ENCODE measurements at places on chromosomes 6 and 20.

DNA sequence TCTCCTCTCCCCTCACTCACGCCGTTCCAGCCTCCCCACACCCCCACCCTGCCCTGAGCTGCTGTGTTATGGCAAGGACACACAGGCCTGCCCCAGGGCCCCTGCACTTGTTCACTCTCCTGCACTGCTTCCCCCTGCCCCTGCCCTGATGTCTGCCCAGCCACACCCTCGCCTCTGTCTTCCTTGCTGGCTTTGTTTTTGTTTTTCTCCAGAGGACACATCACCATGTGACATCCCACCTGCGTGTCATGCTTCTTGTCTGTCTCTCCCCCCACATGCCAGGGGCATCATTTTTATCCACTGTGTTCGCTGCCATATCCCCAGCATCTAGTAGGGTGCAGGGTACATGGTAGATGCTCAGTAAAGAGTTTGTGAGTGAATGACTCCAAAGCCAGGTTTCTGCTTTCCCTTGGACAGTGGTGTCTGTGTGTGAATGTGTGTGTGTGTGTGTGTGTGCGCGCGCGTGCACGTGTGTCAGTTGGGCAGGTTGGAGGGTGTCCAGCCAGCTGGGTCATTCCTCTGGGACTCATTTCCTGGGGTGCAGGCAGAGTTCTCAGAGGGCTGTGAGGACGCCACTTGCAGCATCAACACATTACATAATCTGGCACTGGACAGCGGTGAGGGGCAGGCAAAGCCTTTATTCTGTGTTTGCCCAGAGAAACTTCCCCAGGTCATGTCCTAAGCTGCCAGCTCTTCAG, 60.6 kb downstream of the STK35 start:
- no peak for DNase-seq

DNA sequence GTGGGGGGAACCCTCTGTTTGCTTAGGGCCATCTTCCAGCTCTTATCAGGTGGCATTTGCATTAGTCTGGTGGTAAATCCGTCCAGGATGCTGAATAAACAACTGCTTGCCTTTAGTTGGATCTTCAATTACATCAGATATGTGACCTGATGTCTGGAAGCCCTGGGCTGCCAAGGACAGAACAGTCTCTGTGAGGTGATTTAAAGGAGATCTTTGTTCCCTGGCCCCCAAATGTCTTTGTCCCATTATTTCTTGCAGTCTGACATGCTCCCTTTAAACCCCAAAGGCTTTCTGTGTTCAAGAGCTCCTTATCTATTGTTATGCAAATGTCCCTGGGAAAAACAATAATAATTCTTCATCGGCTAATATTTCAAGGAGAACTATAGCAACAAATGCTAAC, 84.6 kb upstream of the SPTLC3 start:
- DNase-seq = no peak

- DNase-seq = peak; percentile 4
Observed at GRCh38 chr6:135876058-135876457, 24.6 kb downstream of the PDE7B start.

DNA sequence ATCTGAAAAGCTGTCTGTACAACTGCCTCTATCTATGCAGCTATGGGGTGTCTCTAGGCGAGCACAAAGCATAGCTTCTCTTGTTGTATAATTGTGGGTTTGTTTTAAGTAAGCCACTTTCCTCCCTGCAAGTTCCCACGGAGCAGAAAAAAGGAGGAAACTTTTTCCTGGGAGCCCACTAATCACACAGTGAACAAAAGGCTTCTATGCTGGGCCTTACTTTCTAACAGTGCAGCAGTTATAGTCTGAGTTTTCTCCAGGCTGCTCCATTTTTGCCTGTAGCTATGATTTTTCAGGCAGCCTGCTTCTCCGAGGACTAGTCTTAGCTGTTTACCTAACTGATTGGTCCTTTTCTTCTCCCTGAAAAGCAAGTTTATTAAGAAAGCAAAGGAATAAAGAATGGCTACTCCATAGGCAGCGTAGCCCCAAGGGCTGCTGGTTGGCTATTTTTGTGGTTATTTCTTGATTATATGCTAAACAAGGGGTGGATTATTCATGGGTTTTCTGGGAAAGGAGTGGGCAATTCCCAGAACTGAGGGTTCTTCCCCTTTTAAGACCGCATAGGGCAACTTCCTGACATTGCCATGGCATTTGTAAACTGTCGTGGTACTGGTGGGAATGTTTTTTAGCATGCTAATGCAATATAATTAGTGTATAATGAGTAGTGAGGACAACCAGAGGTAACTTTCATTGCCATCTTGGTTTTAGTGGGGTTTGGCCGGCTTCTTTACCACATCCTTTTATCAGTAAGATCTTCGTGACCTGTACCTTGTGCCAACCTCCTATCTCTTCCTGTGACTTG, 84.3 kb downstream of the OPRM1 start:
- DNase-seq = no peak

- no peak for DNase-seq
Observed at GRCh38 chr20:9163251-9163650, 94.4 kb downstream of the PLCB4 start.

GRCh38 chr20:43839793-43840199, 74.9 kb upstream of the TOX2 start:
- DNase-seq = no peak

DNA sequence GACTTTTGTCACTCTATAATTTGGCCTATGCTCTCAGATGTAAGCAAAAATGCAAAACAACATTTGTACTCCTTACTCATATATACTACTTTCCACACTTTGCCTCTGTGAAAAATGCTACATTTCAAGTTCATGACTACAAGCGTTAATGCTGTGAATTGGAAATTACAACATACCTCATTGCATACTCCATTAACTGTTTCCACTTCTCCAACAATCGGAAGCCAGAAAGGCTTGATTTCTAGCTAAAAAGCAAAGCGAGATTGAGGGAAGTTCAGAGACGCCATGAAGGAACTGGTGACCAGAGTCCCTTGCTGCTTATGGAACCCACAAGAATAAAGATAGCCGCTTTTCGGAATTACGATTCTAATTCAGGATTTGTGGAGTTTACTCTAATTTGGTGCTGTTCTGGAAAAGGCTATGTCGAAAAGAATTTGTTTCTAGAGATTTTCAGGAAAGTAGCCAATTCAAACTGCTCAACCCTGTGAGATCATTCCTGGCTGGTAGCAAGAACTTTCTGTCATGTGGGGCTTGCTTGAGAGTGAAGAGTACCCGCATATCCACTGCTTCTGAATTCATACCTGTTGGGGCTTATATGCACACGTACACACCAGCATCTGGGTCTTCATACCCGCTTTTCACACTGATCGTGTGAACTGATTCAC, 98.0 kb upstream of the CITED2 start:
- no peak for DNase-seq

DNA sequence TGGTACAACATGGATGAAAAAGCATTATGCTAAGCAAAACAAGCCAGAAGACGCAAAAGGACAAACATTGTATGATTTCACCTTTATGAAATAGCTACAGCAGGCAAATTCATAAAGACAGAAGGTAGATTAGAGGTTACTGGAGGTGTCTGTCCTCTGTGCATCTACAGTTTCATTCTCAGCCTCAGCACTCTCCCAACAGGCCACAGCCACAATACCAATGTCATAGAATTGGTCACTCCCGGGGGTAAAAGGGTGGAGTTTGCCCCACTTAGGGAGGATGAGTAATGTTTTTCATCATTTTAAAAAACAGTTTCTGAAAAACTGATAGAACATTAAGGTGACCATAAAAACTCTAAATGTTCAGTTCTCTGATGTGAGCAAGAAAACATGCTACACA, 17.2 kb upstream of the TMX4 start:
- DNase-seq = no peak

- no peak for DNase-seq
Observed at GRCh38 chr6:15926256-15926655, 202.6 kb upstream of the MYLIP start.

GRCh38 chr20:47857569-47858464, 72.5 kb upstream of the SULF2 start:
- DNase-seq = peak; percentile 58

- DNase-seq = no peak
Observed at GRCh38 chr6:166720856-166721255, 93.8 kb upstream of the RPS6KA2 start.

DNA sequence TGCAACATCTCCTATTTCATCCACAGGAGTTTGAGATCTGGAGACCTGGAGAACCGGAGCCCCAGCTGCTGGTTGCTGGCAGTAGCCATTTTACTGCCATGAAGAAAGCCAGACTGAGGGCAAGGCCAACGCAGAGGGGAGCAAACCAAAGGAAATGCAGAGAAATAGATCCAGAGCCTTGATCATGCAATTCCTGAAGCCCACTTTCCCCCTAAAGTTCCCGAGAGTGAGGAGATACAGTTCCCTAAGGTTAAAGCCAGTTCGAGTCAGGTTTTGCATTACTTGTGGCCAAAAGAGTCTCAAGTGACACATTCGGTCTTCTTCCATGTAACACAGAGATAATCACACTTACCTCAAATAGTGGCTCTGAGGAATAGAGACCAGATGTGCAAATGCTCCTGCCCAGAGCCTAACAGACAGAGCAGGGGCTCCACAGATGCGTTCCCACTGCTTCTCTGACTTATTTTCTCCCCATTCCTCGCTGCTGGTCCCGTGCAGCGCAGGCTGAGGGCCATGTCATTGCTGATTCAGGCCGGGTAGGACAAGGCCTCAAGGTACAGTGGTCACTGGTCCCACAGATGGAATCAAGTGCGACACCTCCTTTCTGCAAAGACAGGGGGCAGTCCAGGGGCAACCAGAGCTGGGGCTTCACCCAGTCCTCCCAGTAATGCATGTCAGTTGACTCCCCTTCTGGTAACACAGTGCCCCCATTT, 35.1 kb upstream of the NFATC2 start:
- DNase-seq = no peak

DNA sequence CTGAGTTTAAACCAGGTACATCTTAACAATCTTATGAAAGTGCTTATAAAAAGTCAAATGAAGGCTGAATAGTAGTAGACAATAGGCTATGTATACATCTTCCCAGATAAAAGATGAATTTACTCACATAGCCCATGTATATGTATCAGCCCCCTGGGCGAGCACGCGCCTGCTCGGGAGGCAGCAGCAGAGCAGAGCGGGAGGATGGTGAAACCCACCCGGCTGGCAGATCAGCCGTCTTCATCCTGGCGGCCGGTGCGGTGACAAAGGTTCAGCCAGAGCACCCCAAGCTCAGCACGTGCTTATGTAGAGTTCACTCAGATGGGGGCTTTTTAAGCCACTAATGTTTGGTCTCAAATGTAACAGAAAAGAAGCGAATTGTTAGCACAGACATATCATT, 184.8 kb downstream of the KIF6 start:
- DNase-seq = no peak

GRCh38 chr20:23257848-23258746, 92.5 kb upstream of the NXT1 start:
- no peak for DNase-seq

- DNase-seq = no peak
Observed at GRCh38 chr20:19807191-19807945, 49.3 kb downstream of the RIN2 start.

DNA sequence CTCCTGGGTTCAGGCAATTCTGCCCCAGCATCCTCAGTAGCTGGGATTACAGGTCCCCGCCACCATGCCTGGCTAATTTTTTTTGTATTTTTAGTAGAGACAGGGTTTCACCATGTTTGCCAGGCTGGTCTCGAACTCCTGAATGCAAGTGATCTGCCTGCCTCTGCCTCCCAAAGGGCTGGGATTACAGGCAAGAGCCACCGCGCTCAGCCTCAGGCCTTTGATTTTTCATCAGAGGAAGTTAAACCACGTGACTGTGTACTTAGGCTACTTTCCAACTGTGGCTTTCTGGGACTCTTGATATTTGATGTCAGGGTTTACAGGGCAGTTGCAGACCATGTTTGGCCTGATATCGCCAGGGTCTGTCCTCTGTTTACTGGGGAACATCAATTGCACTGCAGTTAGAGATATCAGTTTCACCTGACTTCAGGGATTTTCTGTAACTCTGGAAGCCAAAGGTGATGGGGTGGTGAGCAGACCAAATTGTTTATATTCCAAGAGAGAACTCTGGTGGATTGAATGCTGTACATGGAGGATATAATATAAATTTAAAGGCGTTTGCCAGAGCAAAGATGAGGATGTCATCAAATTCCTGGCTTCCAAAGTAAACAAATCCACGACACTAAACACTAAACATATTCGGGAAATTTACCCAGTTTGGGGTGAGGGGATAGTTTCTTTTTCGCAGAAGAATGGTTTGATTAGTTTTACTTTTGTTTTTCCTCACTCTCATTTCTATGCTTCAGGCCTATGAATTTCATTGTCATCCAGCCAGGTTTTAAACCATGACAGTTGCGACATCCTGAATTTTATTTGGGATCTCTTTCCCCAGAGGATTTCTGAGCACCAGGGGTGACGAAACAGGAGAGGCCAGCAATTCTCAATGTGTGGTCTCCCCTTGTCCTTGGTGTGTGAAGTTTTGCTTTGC, 4.2 kb downstream of the PSMF1 start:
- DNase-seq = no peak

DNA sequence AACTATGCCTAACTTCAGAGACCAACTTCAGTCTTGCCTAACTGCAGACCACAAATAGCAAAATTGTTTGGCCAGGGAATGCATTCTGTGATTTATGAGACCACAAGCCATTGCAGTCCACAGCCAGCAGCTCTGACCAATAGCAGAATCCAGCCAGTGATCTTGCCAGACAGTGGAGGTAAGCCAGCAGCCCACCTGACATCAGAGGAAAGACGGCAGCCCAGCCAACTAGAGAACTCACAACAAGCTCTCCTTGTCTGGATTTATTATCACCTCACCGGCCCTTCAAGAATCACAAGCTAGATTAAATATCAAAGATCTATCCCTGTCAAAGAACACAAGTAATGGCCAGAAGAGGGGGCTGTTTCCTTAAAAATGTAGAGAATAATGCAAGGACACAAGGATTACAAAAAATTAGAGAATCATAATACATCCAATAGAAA, 66.5 kb upstream of the SLC35F1 start:
- peak; percentile 11 for DNase-seq

DNA sequence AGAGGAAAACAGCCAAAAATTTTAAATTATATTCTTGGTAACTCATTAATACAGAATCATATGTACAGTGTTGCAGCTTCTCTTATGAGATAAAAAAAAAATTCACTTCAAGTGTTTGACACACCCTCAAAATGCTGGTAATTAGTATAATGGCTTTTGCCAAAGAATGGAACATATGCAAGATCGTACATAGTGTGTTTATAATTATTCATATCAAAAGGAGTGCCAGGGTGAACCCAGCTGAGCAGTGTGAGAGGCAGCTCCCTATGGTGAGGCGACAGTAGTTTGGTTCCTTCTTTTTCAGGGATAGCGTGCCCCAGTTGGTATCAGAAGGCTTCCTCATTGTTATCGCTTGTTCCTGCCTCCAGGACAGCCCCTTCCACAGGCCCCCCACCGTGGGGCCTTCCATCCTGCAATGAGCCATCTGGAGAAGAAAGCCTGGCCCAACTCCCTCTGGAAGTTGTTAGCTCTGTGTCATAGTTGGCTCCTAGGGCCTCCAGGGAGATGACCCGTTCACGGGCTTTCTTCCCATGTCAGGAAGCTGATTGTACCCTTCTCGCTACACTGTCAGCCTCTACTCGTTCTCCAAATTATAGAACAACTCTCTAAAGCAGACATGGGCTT, 150.7 kb downstream of the FRK start:
- peak; percentile 1 for DNase-seq

- DNase-seq = no peak
Observed at GRCh38 chr6:52180787-52181558, 5.2 kb upstream of the IL17A start.
